Cardiac muscle cell (in vitro differentiated cells and primary cell): ENCODE measurements at places on chromosomes 4 and X. TPM values are rescaled to one million over a fixed set of nuclear protein-coding genes. Genes with fewer than 3 reads are reported as not detected.
A peak's percentile ranks its signal among the peaks of the same experiment; 100 is the strongest.

SLC10A6 gene
- total RNA-seq = not detected in 2 replicates

PGAM4 gene
- not detected in 2 replicates for total RNA-seq

DNA sequence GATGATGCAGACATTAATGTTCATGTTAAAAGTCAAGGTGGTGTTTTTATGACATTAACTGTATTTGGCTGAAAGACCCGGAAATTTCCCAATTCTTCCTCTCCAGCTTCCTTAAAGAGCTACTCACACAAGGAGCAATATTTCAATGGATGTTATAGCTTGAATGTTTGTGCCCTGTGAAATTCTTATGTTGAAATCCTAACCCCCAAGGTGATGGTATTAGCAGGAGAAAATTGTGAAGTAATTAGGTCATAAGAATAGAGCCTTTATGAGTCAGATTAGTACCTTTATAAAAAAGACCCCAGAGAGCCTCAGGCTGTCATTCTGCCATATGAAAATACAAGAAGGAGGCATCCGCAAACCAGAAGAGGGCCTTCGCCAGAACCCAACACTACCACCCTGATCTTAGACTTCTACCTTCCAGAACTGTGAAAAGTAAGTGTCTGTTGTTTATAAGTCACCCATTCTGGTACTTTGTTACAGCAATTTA, 3.6 kb downstream of the TLR1 start:
- peak; percentile 21 for DNase-seq

- peak; percentile 6 for DNase-seq
Observed at GRCh38 chrX:102129473-102129872, 4.0 kb downstream of the TCEAL2 start.

DNA sequence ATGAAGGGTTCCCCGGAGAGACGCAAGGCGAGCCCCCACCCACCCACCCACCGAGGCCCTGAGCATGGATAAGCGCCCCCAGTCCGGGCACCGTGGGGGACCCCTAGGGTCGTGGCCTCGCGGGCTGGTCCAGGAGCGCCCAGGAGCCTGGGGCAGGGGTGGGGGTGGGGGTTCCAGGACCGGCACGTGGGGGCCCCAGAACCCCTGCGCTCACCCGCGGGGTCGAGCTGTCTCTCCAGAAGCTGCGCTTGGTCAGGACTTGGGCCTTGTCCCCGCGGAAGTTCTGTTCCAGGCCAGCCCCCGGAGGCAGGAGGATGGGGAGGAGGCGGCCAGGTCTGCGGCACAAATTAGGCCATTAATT, 11.2 kb upstream of the SHOX start:
- DNase-seq = no peak

DNA sequence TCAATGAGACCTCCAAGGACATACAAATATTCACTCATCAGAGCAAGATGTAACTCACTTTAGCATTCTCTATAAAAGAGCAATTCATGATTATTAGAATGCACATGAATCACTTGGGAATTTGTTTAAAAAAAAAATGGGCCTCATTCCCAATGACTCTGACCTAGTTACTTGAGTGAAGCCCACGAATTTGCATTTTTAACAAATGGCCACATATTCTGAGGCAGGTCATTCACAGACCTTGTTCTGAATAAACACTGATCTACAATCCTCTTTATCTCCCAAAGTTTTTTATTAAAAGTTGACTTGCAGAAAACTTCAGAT, 255.1 kb upstream of the VEGFC start:
- DNase-seq = no peak

- no peak for DNase-seq
Observed at GRCh38 chrX:31743004-31743403, 671.2 kb upstream of the FTHL17 start.

GRCh38 chr4:20026456-20026855, 225.2 kb upstream of the SLIT2 start:
- no peak for DNase-seq

DNA sequence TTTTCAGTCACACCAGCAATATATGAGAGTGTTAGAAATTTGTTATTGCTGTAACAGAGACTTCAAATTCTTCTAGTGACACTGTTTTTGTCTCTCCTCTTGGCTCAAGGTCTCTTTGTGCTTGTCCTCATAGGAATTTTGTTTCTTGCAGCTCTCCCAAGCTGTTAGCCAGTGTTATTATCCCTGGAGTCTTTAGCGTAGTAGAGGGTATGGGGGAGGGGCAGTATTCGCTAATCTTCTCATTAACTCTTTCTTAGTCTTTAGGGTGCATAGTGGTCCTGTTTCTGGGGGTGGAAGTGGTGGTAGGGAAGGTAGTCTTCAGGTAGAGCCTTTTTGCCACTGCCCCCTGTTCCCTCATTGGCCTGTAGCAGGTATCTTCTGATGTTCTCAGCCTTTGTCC, 79.4 kb downstream of the JADE3 start:
- DNase-seq = no peak

DNA sequence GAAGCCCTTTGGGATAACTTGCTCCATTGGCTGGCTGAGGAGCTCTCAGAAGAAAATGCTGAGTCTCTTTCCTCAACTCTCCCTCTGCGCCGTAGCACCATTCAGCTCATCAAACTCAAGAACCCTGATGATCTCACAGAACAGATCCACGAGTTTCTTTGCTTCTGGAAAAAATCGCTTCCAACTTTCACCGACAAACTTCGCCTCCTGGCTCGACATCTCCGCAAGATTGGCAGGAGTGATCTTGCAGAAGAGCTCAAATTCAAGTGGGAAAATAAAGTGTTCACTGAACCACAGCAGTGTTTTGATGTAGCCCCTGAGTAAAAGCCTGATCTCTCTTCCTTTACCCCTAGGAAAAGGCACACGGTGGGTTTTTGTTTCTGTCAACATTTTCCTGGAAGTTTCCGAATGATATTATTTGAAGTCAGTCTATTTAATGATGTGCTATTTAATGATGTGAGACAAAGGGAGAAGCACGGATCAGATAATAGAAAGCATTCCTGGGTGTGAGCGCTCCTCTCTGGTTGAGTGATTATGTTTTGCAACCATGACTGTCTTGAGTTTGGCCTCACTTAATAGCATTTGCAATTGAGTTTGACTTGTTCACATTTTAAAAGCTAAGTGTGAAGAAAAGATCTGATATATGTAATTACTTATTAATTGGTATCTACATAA, 62.2 kb downstream of the DTHD1 start:
- DNase-seq = no peak

GRCh38 chrX:68443155-68443868, 10.0 kb upstream of the OPHN1 start:
- peak; percentile 18 for DNase-seq

- DNase-seq = no peak
Observed at GRCh38 chrX:9102956-9103355, 69.0 kb upstream of the FAM9B start.

DNA sequence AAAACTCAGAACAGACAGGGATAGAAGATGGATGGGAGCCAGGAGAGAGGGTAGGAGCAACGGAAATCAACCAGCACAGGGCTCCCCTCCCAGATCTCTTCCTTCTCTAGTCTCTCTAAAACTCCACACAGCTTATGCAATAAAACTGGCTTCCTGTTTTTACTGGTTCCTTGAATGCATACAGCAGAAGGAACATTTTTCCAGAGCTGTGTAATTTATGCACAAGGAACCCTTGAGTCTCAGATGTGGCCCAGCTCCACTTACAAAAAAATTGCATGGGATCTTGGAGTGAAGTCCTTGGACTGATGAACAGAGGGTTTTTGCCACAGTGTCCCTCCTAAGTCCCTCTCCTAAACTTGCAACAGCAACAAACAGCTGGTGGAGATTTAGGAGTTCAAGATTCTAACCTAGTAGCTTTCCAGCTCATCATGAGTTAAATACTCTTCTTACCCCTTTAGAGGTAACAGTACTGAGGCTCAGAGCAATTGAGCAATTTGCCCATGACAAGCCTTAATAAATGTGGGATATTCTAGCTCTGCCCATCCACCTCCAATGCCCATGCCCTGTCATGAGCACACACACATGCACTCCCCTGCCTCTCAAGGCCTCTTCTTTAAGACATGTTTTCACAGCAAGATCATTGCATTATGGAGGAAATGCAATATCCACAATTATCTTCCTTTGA, 18.4 kb upstream of the CC2D2A start:
- DNase-seq = peak; percentile 80

DNA sequence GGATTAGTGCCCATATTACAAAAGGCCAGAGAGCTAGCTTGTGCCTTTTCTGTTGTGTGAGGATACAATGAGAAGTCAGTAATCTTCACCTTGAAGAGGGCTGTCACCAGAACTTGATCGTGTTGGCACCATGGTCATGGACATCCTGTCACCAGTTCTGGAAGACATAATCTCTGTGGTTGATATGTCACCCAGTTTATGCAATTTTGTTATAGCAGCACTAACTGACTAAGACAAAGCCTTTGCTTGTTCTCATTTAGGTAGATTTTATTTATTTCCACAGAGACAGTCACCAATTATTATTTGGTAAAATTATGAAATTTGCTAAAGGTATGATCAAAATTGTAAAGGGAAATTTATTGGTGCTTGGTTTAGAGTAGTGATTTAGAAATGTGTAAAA, 308.8 kb upstream of the CPXCR1 start:
- DNase-seq = no peak

GRCh38 chr4:31290836-31291235, 570.7 kb downstream of the PCDH7 start:
- DNase-seq = no peak

- DNase-seq = no peak
Observed at GRCh38 chr4:113815826-113816225, 54.3 kb upstream of the CAMK2D start.

DNA sequence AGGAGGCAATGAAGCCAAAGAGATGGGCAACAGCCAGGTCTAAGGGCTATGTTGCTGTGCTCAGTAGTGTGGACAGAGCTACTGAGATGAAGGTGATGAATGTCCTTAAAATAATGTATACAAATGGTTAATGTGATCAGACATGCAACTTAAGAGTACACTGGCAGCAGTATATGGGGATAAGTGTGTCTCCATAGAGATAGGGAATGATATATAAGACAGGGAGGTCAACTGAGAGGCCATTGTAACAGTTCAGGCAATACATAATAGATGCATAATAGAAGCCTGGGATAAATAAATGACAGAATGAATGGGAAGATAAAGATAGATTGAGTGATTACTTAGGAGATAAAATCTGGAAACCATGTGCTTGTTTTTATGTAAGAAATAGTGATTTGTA, 250.0 kb downstream of the CFAP299 start:
- DNase-seq = no peak

GRCh38 chr4:144905286-144905685, 192.7 kb downstream of the ANAPC10 start:
- peak; percentile 9 for DNase-seq

DNA sequence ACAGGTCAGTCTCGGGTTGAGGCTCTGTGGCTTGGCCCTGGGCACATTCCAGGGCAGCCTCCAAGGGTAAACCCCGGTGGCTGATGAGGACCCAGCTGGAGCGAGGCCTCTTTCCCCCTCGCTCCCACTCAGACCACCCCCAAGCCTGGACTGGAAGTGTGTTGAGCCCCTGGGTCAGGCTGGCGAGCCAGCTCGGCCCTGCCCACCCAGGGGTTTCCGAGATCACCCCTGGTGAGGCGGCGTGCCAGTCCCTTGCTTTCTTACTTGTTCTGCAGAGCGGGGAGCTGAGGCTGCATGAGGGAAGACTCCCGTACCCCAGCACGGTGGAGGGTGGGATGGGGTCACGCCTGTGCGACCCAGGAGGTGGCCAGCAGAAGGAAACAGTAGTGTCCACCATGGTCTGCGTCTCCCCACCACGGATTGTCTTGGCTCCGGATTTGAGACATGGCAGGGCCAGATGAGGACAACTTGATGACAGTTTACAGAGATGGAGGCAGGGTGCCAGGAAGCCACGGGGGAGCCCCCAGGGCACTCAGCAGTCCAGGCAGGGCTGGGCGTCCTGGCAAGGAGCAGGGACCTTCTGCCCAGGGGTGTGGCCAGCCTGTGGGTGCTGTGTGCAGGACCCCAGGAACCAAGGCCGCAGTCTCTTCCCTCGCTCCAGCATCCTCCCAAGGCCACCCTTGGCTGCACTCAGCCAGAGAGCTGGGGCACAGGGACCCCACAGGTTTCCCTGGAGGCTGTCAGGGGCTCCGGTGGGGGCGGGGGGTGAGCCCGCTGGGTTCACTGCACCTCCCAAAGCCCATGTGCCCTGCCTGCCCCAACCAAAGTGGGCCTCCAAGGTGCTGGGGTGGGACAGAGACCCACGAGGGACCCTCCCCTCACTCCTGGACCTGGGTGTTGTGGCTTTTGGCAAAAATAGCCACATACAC, 6.6 kb upstream of the FGFRL1 start:
- DNase-seq = no peak

- no peak for DNase-seq
Observed at GRCh38 chrX:105013719-105014118, 206.8 kb downstream of the TEX13A start.
